ENCODE measurements at places on chromosomes 2 and 18.
A peak's percentile ranks its signal among the peaks of the same experiment; 100 is the strongest.

- no peak for DNase-seq
Measured at GRCh38 chr2:67399831-67400489, 2.8 kb downstream of the ETAA1 start.

DNA sequence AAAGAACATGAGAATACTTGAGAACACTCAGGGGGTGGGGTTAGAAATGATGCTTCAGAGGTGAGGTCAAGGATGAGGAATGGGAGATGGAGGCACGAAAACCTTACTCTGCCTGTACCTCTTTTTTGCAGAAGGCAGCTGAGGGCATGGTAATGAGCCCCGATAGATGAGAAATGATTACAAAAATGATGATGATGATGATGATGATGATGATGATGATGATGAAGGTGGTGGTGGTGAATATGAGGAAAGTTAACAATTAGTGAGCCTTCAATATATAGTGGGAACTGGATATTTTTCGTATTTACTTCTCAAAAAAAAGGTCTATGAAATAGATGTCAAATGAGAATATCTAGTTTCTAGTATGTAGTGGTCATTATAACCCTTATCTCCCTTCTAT is 584.3 kb downstream of the EPHA4 start:
- DNase-seq, result no peak

DNA sequence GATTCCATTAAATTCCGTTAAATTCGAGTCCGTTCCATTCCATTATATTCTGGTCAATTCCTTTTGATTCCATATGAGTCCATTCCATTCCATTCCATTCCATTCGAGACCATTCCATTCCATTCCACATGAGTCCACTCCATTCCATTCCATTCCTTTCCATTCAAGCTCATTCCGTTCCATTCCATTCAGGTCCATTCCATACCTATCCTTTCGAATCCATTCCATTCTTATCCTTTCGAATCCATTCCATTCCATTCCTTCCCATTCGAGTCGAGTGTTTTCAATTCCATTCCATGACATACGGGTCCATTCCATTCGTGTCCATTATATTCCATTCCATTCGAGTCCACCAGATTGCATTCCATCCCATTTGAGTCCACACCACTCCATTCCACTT is 1127.4 kb downstream of the RPIA start:
- DNase-seq, result no peak

DNA sequence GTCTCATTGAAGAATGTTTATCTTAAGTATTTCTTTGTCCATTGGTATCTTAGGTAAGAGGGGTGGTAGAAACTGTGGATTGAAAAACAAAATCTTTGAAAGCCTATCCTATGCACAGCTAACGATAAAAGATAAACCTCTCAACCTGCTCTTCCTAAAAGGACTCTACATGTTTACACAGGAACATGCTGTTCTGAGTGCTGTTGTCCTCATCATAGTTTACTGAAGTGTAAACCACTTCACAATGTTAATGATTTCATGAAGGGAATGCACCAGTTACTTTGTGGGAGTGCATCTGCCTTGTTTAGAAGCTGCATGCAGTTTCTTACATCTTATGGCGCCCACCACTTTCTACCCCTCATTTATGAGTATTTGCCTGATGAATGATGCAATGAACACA is 1.2 kb downstream of the ACMSD start:
- DNase-seq, result no peak

DNA sequence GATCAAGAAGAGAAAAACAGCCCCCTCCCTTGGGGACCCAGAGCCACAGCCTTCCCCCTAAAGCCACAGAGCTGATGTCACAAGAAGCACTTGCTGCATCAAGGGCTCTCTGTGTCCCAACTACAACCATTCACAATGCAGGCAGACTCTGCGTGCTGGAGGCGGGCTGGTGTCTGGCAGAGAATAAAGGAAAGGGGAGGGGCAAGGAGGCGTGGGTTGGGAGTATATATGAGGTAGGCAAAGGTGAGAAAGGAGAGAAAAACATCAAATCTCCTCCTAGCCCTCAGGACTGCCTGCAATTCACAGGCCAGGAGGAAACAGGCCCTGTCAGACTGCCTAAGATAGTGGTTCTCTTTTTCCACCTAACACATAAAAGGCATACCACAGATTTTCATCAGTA is 48.8 kb upstream of the IHH start:
- no peak for DNase-seq

- no peak for DNase-seq
Measured at GRCh38 chr2:14148216-14148615, 484.3 kb upstream of the LRATD1 start.

DNA sequence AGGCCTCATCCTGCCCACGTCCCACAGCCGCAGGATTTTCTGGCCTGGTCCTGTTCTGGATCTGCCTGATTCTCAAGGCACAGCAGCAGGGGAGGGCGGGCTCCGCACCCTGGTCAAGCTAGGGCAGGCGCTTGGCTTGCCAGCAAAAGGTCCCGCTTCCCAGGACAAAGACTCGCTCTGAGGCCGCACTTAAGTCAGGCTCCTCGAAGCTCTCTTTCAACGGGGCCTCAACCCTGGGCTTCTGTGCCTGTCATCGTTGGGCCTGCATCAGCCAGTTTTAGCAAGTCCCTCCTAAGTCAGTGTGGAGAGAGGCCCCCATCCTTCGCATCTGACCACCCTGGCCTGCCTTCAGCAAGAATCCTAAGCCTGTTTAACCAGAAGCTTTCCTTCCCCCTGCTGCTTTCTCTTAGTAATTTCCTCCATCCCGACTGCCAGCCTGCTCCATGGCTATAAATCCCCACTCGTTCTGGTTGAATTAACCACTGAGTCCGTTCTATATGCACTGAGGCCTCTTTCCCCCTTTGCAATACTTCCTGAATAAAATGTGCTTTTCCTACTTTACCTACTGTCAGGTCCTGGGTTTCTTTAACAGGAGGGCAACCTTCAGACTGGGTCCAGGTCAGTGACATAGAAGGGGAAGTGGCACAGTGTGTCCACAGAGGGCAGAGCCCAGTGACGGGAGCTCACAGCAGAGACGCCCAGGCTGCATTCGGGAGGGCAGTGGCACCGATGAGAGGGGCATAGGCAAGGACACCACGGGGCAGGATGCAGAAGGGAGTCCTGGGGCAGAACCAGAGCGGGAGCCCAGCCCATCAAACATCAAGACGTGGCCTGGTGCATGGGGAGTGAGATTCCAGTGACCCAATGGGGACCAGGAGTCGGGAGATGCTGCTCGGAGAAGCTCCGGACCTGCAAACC is 62.7 kb downstream of the SP110 start:
- DNase-seq, result peak; percentile 10

DNA sequence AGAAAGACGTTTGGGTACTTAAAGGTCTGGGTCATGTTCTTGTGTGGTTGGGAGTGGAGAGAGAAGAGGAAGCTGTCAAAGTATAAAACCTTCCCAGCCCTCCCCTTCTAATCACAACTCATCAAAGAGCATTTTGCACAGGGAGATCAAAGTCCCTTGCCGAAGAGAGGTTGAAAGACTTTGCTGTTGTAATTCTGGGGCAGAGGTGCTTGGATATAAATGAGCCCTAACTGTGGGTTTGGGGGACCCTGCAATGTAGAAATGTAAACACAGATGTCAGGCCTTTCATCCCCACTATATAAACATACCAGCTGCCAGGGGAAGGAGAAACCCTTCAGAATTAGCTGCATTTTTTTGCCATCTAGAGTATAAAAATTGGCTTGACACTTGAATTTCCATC is 182.1 kb downstream of the ETAA1 start:
- no peak for DNase-seq

GRCh38 chr2:176392744-176393414 is 123.6 kb downstream of the MTX2 start:
- no peak for DNase-seq

- DNase-seq, result no peak
Measured at GRCh38 chr2:3617198-3617890, 22.4 kb downstream of the COLEC11 start.

Data from left renal cortex interstitium (tissue), 4 donors.